Neuronal stem cell (in vitro differentiated cells): ENCODE measurements at places on chromosomes 2 and 18.
A peak's percentile ranks its signal among the peaks of the same experiment; 100 is the strongest.

DNA sequence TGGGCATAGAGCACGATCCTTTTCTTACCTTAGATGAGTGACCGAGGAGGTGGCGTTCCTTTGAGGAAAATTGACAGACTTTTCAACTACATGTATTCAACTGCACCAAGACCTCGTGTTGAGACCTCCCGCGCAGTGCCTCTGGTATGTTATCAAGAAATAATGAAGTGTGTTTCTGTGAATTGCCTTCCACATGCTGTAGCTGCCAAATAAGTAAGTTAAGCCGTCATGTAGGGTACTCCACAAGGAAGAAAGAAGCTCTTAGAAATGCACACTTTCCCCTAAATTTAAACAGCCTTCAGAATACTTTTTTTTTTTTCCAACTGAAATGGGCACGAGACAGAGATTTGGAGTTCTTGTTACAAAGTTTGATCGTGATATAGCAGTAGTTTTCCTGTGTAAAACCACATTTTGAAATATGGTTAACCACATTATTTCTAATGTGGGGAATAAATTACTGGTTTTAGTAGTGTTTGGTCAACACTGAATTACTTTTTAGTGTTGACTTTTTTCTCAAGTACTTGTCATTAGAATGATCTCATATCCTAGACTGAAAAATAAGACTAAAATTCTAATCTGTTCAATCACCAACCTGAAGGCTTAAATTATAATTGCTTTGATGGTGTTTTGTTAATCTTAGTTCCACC lies 30.5 kb downstream of the PDK1 start:
- DNase-seq: no peak

DNA sequence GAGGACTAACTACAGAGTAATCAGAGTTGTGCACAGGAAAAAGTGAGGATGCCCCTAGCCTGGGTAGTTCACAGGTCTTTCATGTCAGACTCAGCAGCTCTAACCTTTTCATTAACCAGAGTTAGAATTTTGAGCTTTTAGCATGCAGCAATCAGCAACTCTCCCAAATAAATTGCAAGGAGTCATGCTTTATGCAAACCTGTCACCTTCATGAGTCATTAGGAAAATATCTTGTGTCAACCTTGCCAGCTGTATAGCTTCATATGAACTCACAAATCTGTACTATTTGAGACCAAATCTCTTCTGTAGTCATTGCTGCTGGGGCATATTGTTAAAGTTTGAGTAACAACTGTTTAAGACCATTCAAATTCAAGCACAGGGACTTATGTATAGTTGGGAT lies 382.3 kb upstream of the NT5C1B start:
- no peak for DNase-seq

GRCh38 chr18:60865801-60866200 lies 467.4 kb upstream of the CDH20 start:
- DNase-seq: peak; percentile 4

DNA sequence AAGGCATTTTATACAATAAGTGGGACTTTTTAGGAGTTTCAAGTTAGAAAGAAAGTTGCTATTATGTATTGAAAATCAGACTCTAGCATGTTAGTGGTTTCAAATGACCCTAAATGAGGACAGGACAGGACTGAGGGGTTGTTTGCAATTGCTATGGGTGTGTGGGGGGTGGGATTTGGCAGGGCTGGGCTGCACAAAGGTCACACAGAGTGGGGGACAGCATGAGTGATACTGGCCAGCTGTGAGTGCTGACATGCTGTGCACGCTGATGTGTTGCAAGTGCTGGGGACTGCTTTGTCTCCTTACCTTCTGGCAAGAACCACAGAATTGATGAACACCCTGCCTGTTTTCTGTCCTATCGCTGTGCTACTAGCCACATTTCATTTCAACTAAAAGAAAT lies 29.8 kb downstream of the RNMT start:
- no peak for DNase-seq

- no peak for DNase-seq
Observed at GRCh38 chr2:98769784-98770183, 38.9 kb upstream of the MGAT4A start.

DNA sequence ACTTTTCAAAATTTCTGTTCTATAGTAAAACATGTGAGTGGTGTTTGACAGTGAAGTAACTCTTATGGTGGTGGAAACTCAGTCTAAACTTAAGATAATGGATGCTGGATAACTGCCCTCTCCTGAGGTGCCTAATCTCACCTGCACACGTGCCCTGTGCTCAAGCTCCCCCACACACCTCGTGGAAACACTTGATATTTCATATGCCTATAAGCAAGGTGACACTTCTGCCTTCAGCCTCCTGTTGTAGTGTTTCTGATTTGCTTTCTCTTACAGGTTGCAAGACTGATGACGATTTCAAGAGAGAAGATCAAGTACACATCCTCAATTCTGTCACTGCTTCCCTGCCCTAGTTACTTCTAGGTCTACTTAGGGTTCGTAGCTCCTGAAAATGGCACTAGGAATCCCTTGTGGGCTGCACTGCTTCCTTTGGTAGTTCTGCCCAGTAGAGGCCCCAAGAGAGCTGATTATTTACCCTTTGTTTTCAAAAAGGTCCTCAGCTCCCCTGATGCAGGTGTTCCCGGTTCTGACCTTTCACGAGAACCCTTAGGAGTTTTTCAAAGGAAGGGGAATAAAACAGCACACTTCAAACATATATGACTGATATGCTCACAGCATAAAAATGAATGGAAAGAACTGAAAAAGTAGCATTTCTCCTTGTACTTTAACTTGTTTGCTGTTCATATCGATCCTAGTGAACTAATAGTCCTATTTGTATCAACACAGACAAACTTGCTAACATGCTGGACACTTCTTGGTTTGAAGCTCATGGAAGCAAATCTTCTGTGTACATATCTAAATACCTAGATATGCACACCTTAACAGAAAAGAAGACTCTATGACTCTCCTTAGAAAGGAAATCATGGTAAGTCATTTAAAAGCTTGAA lies 6.7 kb downstream of the CAVIN2 start:
- DNase-seq: no peak

DNA sequence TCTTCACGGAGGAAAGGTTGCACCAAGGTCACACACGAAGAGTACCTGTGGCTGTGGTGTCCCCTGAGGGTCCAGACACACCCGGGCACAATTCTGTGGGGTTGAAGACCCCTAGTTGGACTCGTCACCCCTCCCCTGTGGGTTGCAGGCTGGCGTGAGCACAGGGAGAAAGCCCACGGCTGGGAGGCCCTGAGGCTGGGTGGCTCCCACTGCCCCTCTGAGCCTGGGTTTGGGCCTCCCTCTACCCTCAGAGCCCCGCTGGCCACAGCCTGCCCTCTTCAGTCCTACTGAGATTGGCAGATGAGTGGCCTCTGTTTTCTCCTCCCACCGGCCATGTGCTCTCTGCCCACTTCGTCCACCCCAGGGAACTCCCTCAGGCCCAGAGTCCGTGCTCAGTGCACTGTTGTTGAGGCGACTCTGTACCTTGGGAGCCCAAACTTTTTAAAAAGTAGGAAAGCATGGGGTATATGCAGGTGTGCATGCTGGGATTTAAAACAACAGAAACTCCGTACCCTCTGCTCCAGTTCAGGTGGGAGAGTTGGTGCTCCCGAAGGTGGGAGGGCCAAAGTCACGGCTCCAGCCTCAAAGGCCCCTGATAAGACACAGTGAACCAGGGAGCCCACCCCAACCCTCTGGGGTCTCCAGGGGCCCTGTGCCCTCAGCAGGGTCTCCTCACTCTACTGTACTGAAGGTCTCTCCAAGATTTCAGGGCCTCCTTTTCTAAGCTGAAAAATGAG lies 19.1 kb downstream of the RAMP1 start:
- no peak for DNase-seq

- DNase-seq: no peak
Observed at GRCh38 chr2:175404839-175405238, 223.3 kb upstream of the ATP5MC3 start.

DNA sequence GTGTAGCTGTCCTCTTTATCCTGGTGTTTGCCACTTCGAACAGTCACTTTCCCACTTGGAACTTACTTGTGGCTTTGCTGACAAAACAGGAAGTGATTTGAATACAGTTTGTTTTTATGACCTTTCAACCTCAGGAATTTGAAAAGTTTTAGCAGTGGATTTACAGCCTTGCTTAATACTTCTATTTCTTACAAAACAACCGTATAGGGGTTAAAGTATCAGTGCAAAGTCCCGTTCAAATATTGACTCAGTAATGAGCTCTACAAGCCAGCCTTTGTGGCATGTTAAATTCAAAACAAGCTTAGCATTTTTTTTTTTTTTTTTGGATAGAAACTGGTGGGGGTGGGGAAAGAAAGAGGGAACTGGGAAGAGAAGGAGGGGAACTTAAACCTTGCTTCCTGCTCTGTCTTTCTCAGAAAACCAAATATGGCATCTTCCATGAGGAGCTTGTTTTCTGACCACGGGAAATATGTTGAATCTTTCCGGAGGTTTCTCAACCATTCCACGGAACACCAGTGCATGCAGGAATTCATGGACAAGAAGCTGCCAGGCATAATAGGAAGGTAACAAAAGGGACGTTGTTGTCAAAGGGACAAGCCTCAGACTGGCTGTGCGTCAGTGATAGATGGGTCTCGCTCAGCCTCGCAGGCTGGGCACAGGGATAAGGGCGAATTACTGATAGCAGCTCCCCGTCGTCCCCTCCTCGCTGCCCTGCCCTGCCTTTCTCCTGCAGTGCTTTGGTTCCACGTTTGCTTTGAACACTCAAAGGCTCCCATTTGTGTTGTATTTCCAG lies at the start of gene HNMT:
HNMT (plus strand) TSS at position 408 of the 793 bp plus-strand sequence; CDS start at position 427, 19 bp downstream.
- peak; percentile 33 for DNase-seq

DNA sequence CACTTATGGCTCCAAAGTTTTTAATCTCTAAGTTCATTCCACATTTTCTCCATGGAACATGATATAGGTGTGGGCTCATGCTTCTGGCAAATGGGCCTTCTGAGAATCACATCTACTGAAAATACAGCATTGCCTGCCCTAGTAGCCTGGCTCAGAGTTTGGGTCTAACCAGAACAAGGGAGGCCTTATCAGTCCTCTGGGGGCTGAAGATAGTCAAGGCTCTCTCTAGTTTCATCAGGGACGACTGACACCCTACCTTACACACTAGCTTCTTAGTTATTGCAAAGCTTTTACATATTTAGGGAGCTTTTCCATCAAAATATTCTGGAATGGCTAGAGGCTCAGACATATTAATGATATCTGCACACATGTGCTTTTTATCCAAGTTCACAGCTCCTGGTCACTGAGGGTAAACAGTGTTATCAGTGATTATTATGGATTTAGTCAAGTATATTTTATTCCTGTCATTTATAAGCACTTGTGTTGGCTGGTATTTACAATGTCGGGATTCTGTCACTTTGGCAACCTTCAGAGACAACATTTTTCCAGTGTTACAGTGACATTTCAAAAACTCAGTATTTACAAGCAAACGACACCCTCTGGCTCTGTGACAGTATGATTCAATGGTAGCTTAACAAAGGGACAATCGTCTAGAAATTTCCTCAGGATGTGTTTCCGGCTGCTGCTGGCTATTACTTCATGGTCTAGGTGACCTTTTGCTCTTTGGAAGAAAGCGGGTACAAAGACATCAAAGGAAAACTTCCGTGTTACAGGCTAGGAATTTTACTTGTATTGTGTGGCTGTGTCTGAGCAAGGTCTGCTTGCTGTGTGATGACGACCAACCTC lies 200.6 kb downstream of the TCF4 start:
- no peak for DNase-seq

DNA sequence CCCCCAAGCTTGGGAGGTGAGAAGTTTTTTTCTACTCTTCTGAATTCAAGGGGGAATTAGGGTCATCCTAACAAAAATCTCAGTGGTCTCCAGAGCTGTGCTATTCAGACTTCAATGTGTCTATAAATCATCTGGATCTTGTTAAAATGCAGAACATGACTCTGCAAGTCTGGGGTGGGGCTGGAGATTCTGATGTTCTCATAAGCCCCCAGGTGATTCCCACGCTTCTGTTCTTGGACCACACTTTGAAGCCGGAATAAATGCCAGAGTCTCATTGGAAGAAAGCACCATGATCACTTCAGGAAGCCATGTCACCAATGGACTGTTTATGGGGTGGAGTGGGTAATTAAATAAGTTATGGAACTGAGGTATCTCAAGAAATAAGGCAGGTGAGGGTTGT lies 22.2 kb upstream of the SLC16A14 start:
- DNase-seq: no peak

- DNase-seq: no peak
Observed at GRCh38 chr2:29578084-29578598, 343.2 kb downstream of the ALK start.

DNA sequence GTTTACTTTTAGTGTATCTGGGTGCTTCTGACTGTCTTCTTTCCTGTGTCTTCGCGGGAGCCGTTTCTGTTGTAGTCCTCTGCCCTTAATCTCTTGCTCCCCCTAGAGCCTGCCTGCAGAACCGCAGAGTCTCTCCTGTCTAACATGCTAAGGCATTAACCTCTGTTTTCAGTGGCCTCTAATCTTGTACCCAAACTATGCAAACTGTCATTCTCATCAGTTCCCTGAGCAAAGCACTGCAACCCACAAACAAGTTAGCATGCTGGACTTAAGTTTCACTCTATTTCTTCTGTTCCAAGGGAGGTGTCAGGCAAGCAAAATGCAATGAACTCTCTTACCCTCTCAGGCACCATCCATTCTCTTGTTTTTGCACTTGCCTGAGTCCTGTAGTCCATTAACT lies 138.4 kb downstream of the OTX1 start:
- DNase-seq: no peak

DNA sequence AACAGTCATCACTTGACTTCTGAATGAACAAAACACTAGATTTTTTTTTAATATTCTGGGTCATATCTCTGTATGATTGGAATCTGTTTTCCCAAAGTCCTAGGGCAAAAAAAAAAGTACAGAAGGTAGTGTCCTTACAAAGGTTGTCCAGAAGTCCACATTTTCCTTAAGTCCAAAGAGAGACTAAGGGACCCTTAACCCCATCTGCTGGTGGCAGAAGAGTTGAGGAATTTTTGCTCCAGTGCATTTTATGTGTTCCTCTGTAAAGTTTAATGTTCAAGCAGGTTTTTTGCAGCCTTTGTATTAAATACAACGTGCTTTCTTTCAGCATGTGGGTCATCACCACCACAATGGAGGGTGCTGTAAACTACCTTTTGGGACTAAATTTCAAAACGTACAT lies 215.9 kb downstream of the SP3 start:
- no peak for DNase-seq

DNA sequence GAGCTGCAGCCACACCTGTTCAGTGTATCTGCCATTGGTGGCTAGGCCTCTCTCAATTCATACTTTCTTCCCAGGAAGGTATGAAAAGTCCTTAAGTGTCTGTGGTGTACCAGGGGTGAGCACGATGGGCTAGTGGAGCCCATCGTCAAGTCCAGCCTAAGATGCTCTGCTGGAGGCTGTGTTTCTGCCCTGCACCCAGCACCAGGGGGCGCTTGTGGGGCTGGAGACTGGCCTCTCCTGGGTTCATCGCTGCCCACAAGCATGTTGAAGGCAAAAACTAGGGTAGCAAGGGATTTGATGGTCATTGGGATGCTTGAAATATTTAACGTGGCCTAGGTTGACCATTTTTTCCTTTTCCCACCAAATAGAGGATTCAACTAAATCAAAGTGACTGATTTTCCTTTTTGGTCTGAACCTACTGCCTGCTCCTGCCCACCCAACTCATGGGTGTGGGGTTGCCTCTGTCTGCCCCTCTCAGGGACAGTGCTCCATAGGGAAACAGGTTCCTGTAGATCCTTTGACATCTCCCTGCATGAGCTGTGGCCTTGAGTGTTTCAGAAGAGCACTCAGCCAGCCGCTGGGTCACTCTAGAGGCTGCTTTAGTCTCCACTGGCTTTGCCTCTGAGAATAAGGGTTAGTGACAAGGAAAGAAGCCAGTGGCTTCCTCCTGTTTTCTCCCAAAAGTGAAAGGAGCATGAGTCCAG lies 59.0 kb downstream of the TPGS2 start:
- DNase-seq: peak; percentile 3

- DNase-seq: no peak
Observed at GRCh38 chr2:229150317-229150716, 120.8 kb downstream of the PID1 start.

- DNase-seq: no peak
Observed at GRCh38 chr2:151634736-151635467, 99.4 kb downstream of the NEB start.
